AML-193 (cell line): ENCODE measurements at places on chromosomes 1 and 21.
A peak's percentile ranks its signal among the peaks of the same experiment; 100 is the strongest.

DNA sequence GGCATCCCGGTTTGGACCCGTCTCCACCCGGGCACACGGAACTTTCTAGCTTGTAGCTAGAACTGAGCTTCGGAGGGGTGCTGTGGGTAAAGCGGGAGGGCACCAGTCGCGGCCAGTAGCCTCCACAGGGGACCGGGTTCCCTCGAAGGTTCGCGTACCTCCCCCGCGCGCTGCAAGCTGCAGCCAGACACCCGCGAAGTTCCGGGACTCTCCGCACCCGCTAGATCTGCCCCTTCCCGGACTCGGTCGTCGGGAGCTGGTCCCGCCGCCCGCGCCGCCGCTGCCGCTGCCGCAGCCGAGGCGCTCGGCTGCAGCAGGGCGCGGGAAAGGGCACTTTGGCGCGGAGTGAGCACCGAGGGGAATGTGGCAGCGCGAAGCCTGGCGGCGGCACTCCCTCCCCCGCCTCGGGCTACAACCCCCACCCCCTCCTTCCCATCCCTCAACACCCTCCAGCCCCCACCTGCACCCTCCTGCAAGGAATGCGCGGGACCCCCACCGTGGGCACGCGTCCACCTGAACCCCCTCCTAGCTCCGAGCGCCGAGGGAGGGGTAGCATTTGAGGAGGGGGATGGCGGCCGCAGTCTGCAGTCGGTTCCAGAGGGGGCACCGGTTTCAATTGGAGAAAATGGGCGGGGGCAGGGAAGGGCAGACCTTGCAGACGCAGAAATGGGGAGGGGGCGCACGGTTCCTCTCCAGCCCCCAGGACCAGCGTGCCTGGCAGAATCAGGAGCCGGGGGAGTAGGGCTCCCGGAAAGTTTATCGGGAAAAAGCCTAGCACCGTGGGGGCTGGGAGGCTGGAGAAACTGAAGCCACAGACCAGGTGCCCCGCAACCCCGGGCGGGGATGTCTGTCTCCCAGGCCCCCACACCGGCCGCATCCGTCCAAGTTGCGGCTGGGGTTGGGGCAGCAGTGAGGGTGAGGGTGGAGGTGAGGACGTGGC is 968 bp downstream of the CSMD2 start:
- no peak for DNase-seq

- DNase-seq: peak; percentile 44
These were observed 485 bp downstream of the SIPA1L2 start for GRCh38 chr1:232629250-232630046.

DNA sequence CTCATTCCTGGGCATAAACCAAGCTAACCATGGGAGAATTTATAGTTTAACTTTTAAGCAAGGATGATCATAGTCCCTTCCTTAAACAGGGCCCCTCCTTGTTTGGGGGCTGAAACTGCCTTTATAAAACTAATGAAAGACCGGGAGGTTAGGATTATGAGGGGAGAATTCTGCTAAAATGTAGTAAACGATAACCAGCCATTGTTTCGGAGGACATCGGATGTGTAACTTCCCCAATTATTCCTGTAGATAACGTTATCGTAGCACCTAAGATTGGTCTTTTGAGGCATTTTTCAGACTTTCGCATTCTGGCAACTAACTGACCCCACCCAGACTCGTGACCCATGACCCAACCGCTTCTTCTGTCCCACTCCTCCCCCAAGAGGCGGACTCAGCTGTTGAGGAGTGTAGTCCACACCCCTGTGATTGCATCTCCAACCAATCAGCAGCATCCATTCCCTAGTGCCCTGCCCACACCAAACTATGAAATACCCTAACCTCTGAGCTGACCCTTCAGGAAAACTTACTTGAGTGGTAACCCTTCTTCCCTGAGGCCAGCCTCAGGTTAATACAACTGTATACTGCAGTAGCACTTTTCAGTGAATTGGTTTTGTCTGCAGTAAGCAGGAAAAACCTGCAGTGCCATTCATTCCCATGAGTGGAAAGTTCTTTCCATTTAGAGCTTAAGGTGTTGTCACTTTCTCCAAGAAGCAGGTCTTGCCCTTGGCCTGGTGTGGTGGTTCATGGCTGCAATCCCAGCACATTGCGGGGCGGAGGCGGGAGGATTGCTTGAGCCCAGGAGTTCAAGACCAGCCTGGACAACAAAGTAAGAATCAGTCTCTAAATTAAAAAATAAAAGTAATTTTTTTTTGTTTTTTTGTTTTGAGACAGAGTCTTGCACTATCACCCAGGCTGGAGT is 823 bp upstream of the SYF2 start:
- peak; percentile 87 for DNase-seq

DNA sequence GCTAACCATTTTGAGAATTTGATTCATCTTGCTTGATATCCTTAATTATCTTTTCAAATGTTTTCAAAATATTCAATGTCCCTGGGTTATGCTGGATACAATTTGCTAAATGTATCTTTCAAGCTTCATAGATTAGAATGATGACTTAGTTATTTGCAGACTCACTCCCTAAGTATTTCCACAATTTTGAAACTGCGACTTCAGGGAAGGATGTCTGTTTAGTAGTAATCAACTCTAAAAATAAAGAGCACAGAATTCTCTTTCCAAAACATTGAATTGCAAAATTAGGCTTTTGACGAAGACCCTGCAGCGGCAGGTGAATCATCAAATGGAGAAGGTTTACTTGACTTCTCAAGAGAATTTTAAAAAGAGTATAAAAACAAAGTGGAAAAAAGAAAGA is 14.2 kb downstream of the RGS1 start:
- no peak for DNase-seq

DNA sequence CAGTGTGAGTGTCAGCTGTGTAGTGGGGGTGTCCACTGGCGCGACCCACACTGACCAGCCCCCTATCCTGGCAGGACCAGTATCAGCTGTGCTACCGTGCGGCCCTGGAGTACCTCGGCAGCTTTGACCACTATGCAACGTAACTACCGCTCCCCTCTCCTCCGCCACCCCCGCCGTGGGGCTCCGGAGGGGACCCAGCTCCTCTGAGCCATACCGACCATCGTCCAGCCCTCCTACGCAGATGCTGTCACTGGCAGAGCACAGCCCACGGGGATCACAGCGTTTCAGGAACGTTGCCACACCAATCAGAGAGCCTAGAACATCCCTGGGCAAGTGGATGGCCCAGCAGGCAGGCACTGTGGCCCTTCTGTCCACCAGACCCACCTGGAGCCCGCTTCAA is 28.1 kb upstream of the KDM4A start:
- no peak for DNase-seq

GRCh38 chr1:172405912-172406311 is 14.6 kb upstream of the C1orf105 start:
- DNase-seq: no peak

DNA sequence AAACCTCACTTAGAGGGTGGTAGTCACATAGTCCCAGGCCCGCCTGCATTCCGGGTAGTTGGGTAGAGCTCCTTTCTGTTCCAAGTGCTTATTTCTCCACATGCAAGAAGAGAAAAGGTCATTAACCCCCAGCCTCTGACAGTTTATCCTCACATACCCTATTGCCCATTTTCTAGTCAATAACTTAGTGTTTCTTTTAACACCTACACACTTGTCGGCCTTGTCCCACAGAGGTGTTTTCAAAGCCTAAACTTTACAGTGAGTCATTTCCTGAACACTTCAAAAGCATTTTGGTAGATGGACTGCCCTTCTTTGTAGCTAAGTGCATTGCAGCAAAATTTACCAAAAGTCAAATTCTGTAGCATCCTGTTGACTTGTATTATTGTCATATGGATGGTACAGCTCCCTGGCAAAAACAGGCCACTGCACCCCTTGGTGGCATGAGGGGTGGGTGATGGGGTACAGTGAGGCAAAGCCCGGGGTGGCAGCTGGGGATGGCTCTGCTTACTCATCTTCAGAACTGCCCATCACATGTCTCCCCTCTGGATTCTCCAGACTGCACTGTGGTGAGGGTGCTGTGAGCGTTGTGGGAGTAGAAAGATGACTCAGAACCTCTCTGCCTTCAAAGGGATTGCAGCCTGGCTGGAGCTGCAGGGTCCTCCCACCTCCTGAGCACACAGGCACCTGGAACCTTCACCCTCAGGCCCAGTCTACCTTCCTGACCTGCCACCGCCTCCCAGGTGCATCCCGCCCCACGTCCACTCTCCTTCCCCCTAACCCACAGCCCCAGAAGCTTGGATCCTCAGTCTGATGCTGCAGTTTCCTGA is 45.8 kb upstream of the DMRTB1 start:
- no peak for DNase-seq

- no peak for DNase-seq
These were observed 15.3 kb upstream of the ZSWIM5 start for GRCh38 chr1:45221716-45222115.

DNA sequence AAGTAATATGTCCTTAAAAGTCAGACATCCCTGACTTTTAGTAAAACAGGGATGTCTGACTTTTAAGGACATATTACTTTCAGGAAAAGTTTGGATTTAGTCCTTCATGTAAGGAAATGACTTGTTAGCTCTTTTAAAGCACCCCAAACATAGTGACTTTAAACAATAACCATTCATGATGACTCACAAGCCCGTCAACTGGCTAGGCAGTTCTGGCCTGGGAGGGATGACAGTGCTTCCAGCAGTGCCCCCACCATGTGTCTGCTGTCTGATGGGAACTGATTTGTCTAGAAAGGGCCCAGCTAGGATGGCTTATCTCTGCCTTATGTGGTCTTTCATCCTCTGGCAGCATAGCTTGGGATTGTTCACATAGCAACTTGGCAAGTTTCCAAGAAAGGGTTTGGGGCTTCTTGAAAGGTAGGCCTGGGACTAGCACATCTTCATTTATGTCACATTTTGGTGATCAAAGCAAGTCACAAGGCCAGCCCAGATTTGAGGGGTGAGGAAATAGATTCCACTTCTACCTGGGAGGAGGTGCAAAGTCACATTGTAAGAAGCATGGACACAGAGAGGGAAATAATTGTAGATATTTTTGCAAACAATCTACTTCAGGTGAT is 143.5 kb downstream of the C1orf94 start:
- DNase-seq: no peak

GRCh38 chr21:36478941-36479340 is 981 bp downstream of the CLDN14 start:
- DNase-seq: no peak

DNA sequence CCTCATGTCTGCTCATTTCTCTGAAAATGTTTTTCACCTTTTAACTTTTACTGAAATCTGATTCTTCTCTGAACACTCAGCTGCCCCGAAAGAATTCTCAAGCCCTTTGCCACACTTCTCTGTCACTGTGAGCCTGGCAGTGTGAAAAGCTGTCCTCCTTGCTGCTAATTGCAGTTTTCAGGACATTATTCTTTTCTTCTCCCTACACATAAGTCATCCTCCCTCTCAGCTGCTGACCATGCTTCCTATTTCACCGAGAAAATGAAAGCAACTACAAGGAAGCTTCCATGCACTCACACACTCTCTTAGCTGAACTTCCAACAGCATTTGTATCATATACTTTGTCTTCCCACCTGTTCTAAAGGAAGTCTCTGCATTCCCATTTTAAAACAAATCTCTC is 15.8 kb downstream of the OLFM3 start:
- no peak for DNase-seq

GRCh38 chr1:73176902-73177301 is 894.6 kb upstream of the NEGR1 start:
- no peak for DNase-seq

GRCh38 chr1:208027861-208028260 is 116.9 kb upstream of the CD34 start:
- DNase-seq: no peak

GRCh38 chr21:41201385-41201784 is 33.4 kb downstream of the BACE2 start:
- no peak for DNase-seq

DNA sequence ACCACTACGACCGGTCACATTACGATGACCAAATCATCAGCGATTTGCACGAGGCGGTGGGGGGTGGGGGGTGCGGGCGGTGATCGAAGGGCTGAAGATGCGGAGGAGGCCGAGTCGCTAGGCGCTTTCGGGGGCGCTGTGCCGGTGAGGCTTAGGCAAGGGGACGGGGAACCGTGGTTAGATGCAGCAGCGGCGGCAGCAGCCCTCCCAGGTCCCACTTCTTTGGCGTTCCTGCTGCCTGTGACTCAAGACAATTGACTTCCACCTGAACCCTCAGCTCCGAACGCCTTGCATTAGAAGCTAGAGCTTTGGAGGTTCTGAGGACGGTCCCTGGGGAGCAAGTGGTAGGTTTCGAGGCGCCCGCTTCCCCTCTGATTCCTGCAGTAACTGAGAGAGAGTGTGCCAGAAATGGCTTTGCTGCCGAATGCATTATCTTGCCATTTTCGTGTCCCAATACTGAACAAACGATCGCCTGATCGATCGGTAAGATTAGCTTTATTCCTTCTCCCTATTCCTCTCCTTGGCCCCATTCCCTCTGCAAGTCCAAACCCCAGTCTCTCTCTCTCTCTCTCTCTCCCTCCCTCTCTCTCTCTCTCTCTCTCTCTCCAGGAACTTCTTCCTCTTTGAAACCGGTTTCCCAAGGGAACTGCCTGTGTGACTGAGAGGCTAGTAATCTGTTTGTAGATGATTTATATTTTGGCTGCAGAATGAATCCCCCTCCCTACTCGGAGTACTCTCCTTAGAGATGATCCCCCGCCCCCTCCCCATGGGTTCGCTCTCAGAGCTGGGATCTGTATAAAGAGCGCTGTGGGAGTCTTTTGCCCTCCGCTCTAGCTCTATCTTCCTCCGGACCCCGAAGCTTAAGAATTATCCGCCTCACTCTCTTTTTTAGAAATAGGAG is 735 bp upstream of the BRINP3 start:
- no peak for DNase-seq

DNA sequence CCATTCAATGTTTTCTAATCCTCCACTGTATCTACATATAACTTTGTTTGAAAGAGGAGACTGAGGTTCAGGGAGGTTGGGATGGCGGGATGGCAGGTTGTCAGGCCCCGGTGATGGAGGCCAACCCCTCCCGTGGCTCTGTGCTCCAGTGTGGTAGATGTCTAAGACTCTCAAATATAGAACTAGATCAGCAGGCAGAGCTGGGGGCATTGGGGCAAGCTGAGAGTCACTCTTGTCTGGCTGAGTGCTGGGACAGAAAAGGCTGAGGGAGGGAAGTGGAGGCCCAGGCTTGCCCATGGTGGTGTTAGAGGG is 1.7 kb downstream of the IL6R start:
- DNase-seq: no peak

GRCh38 chr1:210883821-210884220 is 250.1 kb downstream of the KCNH1 start:
- DNase-seq: no peak

GRCh38 chr1:15288173-15288926 is 41.3 kb downstream of the FHAD1 start:
- no peak for DNase-seq

DNA sequence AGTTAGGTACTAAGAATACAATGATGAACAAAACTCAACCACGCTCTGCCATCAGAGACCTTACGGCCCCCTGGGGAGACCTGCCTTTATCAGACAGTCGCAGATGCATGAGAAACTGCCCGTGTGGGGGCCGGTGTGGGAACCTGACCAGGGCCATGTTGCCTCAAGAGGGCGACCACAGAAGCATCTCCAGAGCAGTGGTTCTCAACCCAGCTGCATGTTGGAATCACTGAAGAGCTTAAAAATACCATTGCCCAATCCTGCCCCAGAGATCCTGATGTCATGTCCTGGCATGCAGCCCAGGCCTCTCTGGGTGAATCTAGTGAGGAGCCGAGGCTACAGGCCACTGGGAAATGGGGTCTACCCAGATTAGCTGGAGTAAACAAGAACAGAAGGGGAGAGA is 108.7 kb downstream of the PRDM2 start:
- no peak for DNase-seq
